Thoracic aorta endothelial cell (primary cell): ENCODE measurements at places on chromosomes 4 and X. TPM values are rescaled to one million over a fixed set of nuclear protein-coding genes. Genes with fewer than 3 reads are reported as not detected.

The MOSPD2 gene
- total RNA-seq: 15.8 and 26.8 TPM in 2 replicates

The COL4A5 gene
- total RNA-seq: 9.3 and 19.1 TPM in 2 replicates

The ALB gene
- total RNA-seq: 0.13 TPM in 1 of 2 replicates, not detected in the other

The WNK3 gene
- 1.2 and 1.3 TPM in 2 replicates for total RNA-seq

The ADGRL3 gene
- not detected in 2 replicates for total RNA-seq

The HSD17B13 gene
- total RNA-seq: 0.07 and 0.13 TPM in 2 replicates

The RXFP1 gene
- total RNA-seq: not detected in 2 replicates

The XPNPEP2 gene
- total RNA-seq: not detected in 2 replicates

The TCEAL4 gene
- 36.5 and 36.7 TPM in 2 replicates for total RNA-seq

The STATH gene
- not detected in 2 replicates for total RNA-seq

The TBC1D9 gene
- 57.1 and 60.4 TPM in 2 replicates for total RNA-seq

The PHF8 gene
- total RNA-seq: 27.1 and 33.2 TPM in 2 replicates
